ENCODE measurements at places on chromosomes 16 and 17.

DNA sequence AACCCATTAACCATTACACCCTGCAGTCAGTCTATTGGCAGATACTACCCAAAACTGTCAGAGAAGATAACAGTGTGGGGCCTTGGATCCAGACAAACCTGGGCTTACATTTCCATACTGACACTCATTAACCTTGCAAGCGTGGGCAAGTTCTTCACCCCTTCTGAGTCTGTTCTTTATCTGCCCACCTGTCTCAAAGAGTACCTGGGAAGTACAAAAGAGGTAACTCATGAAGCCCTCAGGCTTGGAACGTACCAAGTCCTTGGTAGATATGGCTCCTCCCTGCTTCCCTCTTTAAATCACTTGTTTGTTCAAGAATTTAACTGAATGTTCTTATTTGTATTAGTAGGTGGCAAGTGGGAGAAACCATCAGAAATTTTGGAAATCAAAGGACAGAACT lies 2.5 kb upstream of the IGSF6 start:
- DNase-seq: peak; percentile 48

- DNase-seq: no peak
These were observed 6.8 kb downstream of the PPP4C start for GRCh38 chr16:30082545-30083090.

DNA sequence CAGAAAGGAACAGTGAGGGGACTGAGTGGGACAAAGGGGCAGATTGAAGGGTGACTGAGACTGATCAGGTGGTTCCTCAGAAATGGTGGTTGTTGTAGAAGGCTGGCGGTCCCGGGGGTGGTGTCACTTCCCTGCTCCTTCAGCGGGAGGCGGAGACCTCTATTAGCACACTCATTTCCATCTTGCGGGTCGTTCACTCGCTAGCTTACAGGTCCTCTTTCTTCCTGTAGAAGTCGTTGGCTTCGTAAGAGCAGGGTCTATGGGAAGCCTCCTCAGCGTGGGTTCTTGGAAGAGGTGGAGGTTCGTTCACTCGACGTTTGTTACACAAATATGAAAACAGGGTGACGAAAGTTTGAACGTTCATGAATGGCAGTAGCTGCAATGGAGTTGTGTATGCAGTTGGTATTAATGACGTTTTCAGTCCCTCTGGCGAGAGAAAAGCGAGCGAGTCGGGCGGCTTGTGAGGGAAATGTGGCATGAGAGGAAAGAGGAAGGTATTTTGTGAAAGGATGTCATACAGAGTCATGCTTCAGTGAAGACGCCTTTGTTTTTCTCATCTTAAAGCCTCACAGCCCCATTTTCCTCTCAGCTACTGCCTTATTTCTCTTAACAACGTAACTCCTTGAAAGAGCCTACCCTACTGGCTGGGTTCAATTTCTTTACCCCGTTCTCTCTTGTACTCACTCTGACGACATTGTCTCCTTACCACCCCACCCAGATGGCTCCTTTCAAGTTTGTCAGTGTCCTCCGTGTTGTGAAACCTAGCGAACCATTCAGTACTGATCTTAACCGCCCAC lies 667 bp downstream of the EFCAB13 start:
- DNase-seq: peak; percentile 39

GRCh38 chr16:55913716-55914115 lies 38.5 kb upstream of the CES5A start:
- peak; percentile 48 for DNase-seq

DNA sequence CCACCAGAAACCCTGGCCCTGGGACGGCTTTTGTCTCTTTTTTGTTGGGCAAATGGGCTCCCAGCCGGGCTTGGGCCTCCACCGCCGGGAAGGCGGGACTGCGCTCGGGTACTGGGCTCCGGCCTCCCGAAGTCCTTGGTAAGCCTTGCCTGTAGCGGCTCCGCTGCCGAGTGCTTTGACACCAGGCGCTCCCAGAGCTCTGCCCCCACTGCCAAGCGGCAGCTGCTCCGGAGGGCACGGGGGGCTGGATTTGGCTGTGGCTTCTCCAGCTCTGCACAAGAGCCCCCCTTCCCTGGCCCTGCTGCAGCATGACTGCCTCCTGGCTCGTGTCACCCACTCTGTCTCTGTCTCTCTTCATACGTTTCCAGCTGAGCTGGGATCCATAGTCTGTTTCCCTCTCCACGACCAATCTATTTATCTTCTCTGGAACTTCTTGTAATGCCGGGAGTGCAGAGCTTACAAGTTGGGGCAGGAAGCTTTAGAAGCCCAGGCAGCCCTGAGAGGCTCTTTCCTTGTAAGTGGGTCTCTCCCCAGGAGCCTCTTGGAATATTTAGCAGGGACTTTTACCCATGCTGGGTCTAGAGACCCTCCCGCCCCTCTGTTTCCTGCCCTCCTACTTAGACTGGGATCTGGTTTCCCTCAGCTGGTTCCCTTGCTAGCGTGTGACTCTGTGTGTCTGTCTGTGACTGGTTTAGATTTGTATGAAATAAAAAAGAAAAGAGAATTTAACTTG lies 246.9 kb upstream of the GSE1 start:
- DNase-seq: peak; percentile 49

DNA sequence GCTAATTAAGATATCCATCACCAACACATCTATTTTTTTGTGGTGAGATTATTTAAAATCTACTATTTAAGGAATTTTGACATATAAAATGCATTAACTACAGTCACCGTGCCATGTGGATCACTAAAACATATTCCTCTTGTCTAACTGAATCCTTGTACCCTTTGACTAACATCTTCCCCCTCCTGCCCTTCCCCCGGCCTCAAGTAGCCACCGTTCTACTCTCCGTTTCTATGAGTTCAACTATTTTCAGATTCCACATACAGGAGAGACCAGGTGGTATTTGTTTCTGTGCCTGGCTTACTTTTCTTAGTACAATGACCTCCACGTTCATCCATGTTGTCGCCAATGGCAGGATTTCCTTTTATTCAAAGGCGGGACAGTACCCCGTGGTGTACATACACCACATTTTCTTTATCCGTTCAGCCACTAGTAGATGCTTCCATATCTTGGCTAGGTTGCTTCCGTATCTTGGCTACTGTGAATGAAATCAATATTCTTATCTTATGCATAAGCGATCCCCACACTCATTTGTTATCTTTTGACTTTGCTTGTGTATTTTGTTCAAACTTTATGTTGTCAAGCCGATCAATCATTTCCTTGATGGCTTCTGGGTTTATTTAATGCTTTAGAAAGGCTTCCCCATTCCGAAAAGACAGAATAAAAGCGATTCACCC lies 134.7 kb downstream of the KCNJ12 start:
- no peak for DNase-seq

DNA sequence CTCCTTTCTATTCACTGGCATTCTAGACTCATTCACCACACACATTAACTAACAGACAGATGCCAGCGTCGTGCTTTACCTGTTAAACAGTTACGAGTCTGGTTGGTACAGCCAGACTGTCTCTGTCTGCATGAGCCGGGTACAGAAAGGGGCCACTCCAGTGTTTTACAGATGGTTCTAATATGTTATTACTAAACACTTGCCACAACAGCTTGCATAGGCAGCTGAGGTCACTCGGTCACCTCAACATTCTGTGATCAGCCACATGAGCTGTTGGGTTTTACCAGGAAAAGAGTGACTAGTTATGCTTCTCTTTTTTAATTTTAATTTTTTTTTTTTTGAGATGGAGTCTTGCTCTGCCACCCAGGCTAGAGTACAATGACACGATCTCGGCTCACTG lies 25.2 kb downstream of the CD300A start:
- DNase-seq: no peak

- no peak for DNase-seq
These were observed 113.0 kb upstream of the PLCG2 start for GRCh38 chr16:81666113-81666512.

DNA sequence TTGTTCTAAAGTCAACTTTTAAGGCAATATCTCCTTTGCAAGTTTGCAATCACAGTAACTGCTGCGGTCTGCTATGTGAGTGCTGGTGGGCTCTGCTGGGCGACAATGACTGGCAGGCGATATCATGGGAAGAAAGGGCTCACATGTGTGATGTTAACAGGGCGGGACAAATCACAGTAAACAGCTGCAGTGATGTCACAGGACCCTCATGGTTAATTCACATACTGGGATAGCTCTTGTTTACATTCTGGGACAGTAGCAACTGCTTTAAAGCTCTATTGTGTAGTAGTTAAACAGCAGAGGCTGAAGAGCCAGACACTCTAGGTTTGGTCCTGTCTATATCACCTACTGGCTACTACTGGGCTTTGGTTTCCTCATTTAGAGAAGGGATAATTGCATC lies 257.2 kb upstream of the ASIC2 start:
- DNase-seq: no peak

- no peak for DNase-seq
These were observed 35.9 kb upstream of the ACSM2B start for GRCh38 chr16:20611975-20612481.

- DNase-seq: no peak
These were observed 5.9 kb downstream of the GNGT2 start for GRCh38 chr17:49204516-49204915.

DNA sequence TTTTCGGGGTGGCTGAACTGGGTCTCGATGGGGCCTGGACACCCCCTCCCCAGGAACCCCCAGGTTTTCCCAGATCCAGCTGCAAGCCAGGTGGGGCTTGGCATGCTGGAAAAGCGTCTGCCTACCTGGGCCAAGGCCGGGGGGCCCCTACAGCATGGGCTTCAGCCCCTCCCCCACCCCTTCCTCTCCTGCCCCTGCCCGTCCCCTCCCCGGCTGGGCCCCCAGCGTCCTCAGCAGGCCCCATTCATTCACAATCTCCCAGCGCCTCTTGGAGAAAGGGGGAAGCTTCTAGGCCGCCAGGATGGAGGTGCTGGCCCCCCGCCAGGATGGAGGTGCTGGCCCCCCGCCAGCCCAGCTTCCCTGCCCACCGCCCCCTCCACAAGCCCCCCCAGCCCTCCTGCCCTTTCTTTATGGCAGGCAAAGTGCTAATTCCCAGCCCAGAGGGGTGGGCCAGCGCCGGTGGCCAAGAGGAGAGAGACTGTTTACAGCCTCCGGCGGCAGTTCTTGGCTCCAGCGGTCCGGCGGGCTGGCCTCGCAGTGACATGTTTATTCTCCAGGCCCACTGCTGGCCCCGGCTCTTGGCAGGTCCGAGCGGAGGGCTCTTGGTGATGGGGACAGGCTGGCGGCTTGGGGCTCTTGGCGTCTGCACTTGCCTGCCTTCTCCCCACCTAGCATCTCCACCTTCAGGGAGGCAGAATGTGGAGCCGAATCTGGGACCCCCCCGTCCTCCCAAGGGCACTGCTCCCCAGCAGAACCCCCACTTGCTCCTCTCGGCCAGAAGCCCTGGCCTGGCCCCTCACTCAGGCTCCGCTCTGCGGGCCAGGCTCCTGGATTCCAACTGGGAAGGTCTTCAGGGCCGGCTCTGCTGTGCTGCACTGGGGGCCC lies 94.4 kb upstream of the CIBAR2 start:
- no peak for DNase-seq

- DNase-seq: no peak
These were observed 4.5 kb downstream of the TUBD1 start for GRCh38 chr17:59888145-59888750.

- no peak for DNase-seq
These were observed 47.5 kb downstream of the SNTB2 start for GRCh38 chr16:69234460-69234859.

GRCh38 chr16:87849419-87850008 lies 19.8 kb downstream of the SLC7A5 start:
- DNase-seq: no peak

- DNase-seq: no peak
These were observed 28.7 kb upstream of the ATF7IP2 start for GRCh38 chr16:10356870-10357842.

DNA sequence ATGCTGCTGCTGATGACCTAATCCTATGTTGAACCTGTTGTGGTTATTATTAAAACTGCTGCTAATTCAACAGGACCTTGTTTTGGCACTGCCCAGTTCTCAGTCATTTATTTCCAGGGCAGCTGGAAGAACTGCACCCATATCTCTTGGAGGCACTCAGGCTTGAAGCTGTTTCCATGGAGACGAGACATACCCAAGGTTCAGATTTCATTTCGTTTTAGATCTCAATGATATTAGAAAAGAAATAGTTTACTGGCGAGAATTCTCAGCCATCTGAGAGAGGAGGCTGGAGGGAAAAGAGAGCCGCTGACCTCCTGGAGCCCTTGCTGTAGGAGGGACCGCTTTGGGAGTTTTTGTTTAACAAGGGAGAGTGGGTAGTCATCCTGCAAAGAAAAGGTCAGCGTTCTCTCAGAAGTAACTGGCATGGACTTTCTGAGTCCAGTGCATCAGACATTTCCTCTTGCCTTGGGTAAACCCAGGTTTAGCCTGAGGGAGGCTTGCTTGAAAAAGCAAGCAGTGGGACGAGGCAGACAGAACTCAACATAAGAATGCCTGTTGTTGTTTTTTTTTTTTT lies 75.4 kb downstream of the YPEL2 start:
- DNase-seq: no peak

DNA sequence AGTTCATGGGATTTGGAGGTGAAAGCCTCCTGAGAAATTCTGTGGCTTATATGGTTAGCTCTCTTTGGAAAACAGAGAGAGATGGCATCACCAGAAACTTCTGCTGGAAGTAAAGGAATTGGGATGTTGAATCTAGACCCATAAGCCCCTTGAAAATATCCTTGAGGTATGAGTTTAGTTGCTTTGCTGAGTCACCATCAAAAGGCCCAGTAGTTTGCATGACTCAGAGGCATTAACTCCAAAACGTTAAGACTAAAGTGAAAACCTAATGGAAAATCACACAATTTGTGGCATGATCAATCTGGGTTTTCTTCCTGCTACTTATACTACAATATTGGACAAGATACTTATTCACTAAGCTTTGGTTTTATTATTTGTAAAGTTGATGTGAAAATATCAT lies 349.2 kb upstream of the SALL1 start:
- DNase-seq: peak; percentile 36

DNA sequence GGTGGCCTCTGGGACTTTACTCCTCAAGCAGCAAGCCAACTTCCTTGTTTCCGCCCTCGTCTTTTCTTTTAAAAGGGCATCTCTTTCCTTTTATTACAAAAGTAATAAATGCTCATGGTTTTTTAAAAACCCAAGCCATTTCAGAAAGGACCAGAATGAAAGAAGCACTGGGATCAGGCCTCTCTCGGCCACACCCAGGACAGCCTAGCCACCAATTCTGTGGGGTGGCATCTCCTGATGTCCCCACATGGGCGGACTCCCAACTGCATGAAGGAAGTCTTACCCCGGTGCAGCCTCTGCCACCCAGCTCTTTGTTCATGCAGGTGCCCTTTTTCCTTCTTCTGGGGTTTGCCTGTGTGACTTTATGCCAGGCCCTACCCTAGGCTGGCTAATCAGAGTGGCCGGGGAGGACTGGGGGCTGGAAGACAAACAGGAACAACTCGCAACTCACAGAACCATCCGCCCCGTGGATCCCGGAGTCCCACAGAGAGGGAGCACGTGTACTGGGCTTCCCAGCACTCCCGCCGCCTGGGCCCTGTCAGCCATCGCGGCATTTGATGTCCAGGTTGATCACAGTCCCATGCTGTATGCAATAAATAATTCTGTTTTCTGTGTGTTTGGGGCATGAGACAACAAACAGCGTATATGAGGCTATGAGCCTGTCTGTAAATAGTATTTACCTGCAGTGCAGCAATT lies 2.6 kb upstream of the RASD1 start:
- DNase-seq: no peak

All from epithelial cell of esophagus (primary cell).